ENCODE measurements at places on chromosomes 16 and 17.

GRCh38 chr16:87528690-87529579 is 36.1 kb upstream of the ZCCHC14 start:
- DNase-seq = no peak

DNA sequence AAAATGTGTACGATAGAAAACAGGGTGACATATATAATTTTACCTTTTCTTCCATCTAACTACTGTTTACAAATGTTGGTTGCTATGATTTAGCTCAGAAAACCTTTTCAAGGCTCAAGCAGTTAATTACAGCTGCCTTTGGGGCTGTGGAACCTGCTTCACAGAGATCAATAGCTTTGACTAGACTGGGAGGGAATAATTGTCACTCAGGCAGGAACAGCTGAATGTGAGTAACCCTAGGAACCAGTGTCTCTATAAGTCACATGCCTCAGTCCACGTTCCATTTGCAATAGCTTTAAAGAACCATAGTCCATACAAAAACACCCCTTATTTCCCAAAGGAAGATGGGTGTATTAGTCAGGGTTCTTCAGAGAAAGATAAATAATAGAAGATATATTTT is 306.8 kb upstream of the ERCC4 start:
- DNase-seq = no peak

GRCh38 chr16:53369921-53370320 is 64.3 kb upstream of the RBL2 start:
- DNase-seq = no peak

DNA sequence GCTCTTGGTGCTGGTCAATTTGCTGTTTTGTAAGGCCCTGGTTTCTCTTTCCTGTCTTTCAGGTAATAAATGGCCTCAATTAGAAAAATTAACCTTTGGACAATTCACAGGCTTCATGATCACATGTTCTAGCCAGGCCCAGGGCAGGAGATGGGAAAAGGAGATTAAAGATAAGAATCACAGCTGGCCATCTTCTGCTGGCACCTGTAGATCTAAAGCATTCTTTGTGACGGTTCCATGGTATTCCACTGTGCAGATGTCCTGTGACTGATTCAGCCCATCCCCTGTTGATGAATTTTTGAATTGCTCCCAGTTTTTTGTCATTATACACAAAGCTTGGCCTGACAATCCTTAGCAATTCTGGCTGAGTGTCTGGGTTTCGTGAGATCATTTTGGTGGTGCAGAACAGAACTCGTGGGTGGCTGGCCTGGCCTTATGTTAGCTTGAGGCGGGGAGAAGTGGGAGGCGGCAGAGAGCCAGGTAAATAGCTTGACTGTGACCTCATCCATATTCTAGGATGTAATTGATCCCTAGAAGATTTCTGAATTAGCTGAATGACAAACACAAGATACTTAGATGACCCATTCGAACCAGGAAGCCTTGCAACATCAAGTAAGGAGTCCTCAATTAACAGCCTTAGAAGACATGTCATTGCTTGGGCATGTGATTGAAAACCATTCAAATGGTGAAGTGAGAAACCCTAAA is 14.1 kb downstream of the TMC5 start:
- no peak for DNase-seq

- DNase-seq = no peak
Measured at GRCh38 chr16:79329166-79329521, 271.4 kb downstream of the MAF start.

- no peak for DNase-seq
Measured at GRCh38 chr17:74579900-74580299, 12.2 kb downstream of the CD300LD start.

- no peak for DNase-seq
Measured at GRCh38 chr16:89864527-89864820, 8.9 kb upstream of the TCF25 start.

GRCh38 chr17:46776298-46777005 is 42.0 kb downstream of the WNT3 start:
- no peak for DNase-seq

GRCh38 chr17:82859431-82860403 is 19.9 kb upstream of the ZNF750 start:
- no peak for DNase-seq

DNA sequence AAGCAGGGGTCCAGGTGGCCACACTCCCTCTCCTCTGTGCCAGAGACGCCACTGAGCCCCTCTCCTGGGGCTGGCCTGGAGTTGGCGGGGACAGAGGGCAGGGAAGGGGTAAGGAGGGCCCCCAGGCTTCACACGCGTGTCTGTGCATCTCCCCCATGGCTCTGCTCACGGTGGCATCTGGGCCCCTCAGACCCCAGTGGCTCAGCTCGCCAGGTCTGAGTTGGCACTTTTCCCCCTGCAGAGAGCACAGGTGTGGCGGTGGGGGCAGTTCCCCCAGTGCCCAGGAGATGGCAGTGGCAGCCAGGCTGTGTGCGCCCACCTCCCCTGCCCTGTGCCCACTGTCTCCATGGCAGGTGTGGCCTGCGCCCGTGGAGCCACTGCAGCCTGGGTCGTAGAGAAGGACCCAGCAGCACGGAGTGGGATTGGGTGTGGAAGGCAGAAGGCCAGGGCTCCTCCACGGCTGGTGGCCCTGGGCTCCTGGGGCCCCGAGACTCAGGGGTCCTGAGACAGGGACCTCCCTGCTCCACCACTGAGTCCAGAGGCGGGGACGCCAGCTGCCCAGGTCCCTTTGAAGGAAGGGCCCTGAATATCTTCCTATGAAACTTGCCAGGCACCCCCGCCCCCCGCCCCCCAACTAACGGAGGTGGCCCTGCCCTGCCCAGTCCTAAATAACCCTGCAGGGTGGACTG is 4.3 kb upstream of the APRT start:
- peak; percentile 69 for DNase-seq

- DNase-seq = no peak
Measured at GRCh38 chr17:10428781-10429180, 7.0 kb upstream of the MYH8 start.

DNA sequence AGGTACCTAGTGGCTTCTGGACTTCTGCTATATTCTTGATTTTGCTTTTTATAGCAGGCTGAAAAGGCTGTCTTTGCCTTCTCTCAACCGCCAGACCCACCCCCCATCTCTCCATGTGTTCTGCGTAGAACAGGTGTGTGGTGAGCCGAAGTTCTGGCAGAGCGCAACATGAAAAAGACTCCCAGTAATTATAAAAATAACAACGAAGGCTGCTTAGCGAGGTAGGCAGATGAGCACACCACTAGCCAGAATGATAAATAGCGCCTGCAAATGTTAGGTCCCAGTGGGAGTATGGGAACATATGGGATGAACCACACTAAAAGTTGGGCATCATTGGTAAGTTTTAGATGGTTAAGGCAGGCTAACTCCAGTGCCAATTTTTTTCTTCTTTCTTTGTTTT is 14.0 kb upstream of the RBFOX1 start:
- DNase-seq = no peak

DNA sequence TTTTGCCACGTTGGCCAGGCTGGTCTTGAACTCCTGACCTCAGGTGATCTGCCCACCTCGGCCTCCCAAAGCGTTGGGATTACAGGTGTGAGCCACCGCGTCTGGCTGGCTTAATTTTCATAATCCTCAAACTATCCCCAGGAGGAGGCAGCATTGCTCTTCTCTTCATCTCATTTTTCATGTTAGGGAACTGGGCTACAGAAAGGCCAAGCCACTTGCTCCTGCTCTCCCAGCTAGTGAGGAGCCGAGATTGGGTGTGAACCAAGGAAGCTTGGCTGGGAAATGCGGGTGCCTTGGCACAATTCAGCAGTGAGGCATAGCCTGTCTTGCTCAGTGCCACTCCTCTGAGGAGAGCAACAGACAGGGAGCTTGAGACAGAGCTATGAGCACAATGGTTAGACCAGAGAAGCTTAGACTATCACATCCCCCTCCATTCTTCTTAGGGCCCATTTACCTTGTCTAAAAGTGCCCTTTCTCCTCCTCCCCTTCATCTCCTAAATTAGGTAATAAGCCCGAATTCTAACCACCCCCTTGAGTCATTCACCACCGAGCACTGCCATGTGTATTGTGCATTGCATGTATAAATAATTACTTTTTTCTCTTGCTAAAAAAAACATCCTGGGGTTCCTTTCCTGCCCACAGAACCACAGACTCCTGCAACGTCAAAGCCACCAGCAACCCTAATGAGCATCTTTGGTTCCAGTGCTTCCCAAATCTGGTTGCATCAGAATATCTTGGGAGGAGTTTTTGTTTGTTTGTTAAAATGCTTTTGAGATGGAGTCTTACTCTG is 20.0 kb upstream of the KIF19 start:
- DNase-seq = no peak

All from WTC11 (cell line).